NCI-H748 treated with DMSO at 0.1 percent for 48 hours (cell line): ENCODE measurements at places on chromosomes 7 and 10.

- no peak for DNase-seq
Measured at GRCh38 chr7:25712500-25712899, 439.5 kb upstream of the NFE2L3 start.

DNA sequence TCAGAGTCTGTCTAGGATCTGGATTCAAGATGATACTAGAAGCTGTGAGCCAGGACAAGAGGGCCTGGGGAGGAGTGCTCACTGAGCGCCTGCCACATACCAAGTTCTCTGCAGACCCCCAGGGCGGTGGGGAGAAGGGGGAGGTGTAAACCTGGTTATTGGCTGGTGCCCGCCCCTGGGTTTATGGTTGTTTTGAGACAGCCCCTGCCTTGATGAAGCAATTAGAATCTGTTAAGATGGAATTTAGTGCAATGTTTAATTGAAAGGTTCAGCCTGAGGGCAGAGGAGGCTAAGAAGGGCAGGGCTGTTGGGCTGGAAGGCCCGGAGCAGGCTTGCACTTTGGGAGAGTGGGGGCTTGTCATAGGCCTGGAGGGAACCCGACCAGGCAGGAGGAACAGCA, 42.7 kb downstream of the PRF1 start:
- DNase-seq: no peak

- no peak for DNase-seq
Measured at GRCh38 chr10:10397906-10398305, 619.8 kb upstream of the CELF2 start.

GRCh38 chr10:6382081-6382480, 179.3 kb downstream of the PFKFB3 start:
- DNase-seq: no peak

DNA sequence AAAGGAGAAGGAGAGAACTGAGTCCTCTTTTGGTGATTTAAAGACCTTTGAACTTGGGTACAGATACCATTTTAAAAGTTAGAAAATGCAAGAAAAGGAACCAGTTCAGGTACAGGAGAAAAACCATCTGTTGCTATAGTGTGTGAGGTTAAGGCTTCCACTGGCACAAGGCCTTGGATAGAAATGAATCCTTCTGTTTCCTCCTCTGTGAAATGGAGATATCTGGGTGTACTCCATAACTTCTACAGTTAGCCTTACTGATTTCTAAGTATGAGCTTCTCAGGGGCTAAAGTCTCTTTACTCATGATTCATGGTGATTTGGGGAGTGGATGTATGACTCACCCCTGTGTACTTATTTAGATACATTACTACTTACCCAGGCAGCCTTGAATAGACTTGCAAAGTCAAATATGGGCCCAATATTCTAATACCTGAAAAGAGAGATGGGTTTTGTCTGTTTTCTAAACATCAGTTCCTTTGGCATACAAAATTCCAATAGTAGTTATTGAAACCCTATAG, 117.2 kb upstream of the ADO start:
- DNase-seq: no peak

- DNase-seq: no peak
Measured at GRCh38 chr7:40542982-40543741, 408.4 kb downstream of the SUGCT start.
